Activated CD4-positive, alpha-beta T cell treated with anti-CD3 and anti-CD28 coated beads, Interleukin-2, amount 10 ng/mL, durations not matched to agents 7 days and 5 days (primary cell): ENCODE measurements at places on chromosomes 6 and 20. TPM values are rescaled to one million over a fixed set of nuclear protein-coding genes. Genes with fewer than 3 reads are reported as not detected.

The LPIN3 gene
- total RNA-seq: 4.6 TPM

The SSTR4 gene
- total RNA-seq: not detected

The SUMO4 gene
- total RNA-seq: 7.9 TPM

The SNAI1 gene
- not detected for total RNA-seq

- no peak for DNase-seq
Measured at GRCh38 chr6:163986313-163986712, 571.8 kb downstream of the QKI start.

GRCh38 chr6:76506808-76507207 is 434.3 kb upstream of the IMPG1 start:
- no peak for DNase-seq

DNA sequence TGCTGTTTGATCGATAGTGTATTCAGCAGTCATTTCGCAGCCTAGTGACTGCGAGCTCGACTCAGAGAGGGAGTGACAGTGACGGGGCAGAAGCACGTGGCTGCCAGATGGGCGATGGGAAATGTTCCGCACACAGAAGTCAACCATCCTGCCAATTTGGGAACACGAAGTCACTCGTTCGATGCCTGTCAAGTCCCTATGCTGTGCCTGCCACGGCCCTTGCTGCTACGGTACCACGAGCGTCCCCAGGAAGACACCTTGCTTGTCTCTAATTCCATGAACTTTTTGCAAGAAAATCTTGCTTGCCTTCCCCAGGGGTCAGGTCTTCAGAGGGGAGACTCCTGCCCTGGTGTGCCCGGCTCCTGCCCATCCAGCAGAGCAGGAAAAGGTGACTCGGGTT is 17.0 kb upstream of the STX16 start:
- DNase-seq: no peak

DNA sequence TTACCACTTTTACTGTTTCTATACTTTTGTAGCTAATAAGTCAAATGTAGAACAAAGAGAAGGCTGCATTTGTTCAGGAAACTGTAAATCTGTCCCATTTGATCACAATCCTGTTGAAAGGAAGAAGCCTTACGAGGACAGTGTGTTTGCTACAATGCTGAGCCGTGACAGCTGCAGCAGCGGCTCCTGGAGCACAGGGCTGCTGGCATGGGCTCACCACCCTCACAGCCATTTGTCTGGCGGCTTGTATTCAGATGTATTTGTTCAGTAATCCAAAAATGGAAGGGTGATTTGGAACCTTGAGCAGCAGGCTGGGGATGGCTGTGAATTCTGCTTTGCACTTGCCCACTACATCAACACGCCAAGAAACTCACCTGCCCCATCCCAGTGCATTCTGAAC is 5.7 kb downstream of the TUBB2A start:
- DNase-seq: no peak

GRCh38 chr20:31505903-31506302 is 8.3 kb upstream of the HM13 start:
- DNase-seq: no peak

GRCh38 chr6:11950109-11950508 is 62.0 kb upstream of the HIVEP1 start:
- no peak for DNase-seq

DNA sequence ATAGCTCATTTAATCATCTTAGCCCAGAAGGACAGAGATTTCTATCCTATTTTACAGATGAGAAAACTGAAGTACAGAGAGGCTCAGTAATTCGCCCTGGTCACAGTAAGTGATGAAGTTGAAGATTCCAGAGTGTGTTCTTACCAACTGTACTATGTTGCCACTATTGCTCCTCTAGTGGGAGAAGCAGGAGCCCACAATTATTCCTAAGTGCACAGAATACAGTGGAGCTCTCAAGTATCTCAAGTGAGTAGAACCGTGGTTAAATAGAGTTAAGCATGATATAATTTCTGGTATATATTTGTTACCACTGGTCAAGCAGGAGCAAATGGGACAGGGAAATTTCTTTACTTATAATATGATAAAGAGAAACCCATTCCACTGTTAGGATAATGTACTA is 22.1 kb downstream of the REPS1 start:
- DNase-seq: no peak

- no peak for DNase-seq
Measured at GRCh38 chr6:79814940-79815339, 132.4 kb downstream of the ELOVL4 start.

DNA sequence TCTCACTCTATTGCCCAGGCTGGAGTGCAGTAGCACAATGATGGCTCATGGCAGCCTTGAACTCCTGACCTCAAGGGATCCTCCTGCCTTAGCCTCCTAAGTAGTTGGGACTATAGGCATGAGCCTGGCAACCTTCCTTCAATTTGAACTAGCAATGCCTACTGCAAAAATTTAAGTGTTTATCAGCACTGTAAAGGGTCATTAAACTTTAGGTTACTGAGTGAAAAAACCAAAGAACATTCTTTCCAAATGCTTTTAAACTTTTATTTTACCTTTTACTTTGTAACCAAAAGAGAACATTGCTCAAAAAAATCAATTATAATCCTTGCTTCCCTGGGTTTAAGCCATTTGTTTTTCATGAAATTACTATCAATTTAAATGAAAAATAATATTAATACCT is 101.0 kb upstream of the NHSL1 start:
- no peak for DNase-seq

DNA sequence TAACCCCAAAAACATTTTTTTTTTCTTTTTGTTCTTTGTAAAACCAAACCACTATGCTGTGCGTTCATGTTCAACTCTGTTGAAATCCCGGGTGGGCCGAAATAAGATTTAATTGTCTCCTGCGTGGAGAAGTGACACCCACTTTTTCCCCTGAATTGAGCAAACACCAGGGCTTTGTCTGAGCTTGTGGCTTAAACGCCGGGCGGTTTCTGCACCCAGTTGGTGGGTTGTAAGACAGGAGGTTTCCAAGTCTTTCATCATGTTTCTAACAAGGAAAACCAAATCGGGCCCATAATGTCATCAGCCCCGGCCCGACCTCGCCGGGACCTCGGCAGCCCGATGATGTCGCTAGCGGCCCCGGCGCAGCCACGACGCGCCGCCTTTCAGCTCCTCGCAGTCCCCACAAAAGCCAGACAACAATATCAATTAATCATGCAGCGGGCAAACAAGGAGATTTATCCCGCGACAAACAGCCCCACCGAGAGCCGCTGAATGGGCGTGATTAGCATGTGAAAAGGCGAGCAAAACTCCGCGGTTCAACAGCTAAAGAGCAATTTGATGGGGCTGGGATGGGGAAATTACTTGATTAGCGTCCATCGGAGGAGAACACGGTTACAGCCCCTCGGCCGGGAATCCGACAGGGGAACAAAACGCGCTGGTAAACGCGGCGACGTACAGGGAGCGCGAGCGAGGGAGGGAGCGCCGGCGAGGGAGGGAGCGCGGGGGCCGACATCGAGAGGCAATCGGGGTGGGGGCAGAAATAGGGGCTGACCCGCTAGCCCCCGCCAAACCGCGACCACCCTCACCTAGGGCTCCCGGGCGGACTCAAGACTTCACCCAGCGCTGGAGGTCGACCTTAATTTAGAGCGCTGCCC is 5.3 kb downstream of the LINC00237 start:
- DNase-seq: no peak
